Stromal cell of bone marrow (primary cell): ENCODE measurements at places on chromosomes 16 and 17.

GRCh38 chr16:55372792-55373488, 48.9 kb downstream of the IRX6 start:
- no peak for DNase-seq

DNA sequence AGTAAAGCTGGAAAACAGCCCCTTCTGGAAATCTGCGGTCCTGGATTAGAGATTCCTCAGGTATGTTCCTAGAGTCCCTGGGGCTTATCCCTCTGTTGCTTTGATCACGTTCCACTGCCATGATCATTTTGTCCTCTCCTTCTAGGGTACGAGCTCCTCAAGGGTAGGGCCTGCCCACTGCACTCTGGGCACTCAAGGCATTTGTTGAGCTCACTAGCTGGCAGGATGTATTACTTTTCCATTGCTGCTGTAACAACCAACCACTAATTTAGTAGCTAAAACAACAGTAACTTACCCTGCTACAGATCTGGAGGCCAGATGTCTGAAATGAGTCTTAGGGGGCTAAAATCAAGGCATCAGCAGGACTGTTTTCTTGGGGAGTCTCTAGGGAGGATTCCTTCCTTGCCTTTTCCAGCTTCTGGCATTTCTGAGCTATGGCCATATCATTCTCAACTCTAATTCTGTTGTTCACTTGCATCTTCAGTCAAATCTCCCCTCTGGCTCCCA, 65.7 kb downstream of the ARSG start:
- no peak for DNase-seq

DNA sequence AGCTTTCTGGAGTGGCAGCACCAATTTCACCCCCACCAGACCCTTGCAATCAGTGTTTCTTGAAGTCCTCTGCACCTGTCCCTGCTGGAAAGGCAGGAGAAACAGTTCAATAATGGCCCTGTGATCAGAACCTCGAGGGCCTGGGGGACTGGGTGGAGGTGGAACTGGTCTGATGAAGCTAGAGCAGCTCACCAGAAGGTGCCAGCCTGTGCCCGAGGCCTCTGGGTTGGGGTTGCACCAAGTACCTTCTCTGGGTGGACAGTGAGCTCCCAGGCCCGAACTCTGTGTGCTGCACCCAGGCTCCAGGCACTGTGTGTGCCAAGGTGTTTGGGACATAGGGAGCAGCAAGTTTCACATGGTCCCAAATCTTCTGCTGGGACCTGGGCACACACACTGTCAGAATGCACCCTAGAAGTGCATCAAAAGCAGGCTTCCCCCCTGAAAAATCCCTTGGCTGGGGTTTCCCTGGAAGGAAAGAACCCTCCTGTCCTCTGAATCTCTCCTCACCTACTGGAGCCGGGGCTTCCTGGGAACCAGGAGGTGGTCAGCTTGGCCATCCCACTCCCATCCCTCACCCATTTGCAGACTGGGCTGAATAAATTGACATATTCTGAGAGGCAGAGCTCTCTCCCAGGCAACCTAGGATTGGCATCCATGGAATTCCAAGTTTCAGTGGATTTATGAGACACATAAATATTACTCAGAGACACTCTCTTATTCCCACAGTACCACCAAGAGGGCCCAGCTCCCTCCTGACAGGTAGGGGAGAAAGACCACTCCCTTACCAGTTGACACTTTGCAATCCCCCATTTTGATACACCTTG, 17.4 kb downstream of the CD300LG start:
- DNase-seq: no peak

DNA sequence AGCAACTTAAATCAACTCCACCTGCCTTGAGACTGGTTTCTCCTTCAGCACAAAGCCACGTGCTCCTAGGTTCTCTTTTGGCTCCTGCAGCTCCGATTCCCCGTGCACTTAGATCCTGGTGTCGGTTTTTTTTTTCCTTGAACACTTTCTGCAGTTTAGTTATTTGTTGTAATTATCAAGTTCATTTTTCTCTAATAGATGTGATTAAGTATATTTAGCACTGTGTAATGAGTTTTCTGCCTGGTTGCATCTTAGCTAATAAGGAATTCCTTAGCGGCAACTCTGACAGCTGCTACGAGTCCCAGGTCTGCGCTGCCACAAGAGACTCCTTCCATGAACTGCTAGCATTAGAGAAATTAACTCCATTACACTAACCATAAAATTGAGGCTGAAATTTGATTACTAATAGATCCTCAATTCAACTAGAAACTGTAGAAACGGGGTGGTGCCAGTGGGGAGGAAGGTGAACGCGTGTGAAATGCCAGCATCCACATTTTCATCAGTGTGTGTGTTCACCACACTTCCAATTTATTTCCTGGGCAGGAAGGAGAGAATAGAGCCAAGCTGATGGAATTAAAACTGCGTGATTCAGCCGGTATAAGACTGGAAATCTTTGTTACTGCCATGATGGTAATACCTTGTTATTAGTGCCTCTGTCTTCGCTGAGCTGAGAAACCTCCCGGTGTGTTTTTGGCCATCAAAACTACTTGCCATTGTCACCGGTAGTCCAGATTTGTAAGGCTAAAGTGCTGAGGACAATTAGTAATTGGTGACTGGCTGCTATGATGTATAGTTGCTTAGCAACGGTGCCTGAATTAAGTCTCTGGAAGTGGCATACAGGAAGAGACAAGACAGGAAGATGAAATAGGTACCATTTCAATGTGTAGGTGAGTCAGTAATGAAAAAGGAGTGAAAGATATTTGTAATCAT, 232.4 kb downstream of the IRX3 start:
- DNase-seq: no peak

DNA sequence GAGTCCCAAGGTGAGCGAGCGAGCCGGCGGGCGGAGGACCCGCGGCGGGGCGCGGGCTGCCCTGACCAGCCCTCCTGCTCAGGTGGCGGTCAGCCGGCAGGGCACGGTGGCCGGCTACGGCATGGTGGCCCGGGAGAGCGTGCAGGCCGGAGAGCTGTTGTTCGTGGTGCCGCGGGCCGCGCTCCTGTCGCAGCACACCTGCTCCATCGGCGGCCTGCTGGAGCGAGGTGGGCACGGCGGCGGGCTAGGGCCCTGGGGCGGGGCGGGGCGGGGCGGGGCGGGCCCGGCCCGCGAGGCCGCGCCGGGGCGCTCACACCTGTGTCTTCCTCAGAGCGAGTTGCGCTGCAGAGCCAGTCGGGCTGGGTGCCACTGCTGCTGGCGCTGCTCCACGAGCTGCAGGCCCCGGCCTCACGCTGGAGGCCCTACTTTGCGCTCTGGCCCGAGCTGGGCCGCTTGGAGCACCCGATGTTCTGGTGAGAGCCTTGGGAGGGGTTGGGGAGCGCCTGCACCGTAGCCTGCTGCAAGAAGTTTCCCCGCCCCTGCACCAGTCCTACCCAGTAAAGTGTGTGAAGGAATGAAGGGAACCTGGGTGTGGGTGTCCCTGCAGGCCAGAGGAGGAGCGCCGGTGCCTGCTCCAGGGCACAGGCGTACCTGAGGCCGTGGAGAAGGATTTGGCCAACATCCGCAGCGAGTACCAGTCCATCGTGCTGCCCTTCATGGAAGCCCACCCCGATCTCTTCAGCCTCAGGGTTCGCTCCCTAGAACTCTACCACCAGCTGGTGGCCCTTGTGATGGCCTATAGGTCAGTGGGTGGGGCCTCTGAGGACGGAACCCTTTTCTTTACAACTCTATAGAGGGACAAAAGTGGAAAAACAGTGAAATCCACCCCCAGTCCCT, 802 bp downstream of the SETD6 start:
- no peak for DNase-seq
